Chondrocyte (in vitro differentiated cells): ENCODE measurements at places on chromosomes 3 and 15. TPM values are rescaled to one million over a fixed set of nuclear protein-coding genes. Genes with fewer than 3 reads are reported as not detected.

Gene P2RY14
- not detected in 3 replicates for total RNA-seq

Gene FMN1
- 4.0 to 6.6 TPM (median 4.8 TPM) in 3 replicates for total RNA-seq

Gene GOLGA8B
- total RNA-seq = 42.8 to 55.3 TPM (median 52.6 TPM) in 3 replicates

Gene MYRIP
- 0.12 to 0.39 TPM in 2 of 3 replicates, not detected in the other for total RNA-seq

Gene AQP9
- not detected in 3 replicates for total RNA-seq

Gene LOXL1
- total RNA-seq = 428 to 446 TPM (median 444 TPM) in 3 replicates

Gene CYP11A1
- 0.32 to 0.54 TPM in 2 of 3 replicates, not detected in the other for total RNA-seq

Gene MAGEL2
- 6.4 to 8.0 TPM (median 6.9 TPM) in 3 replicates for total RNA-seq

Gene SH2D7
- not detected in 3 replicates for total RNA-seq

Gene CAMK2N2
- 3.2 to 5.3 TPM (median 3.9 TPM) in 3 replicates for total RNA-seq

Gene RTP4
- total RNA-seq = not detected in 3 replicates
